ENCODE measurements at places on chromosomes 1 and 21.

DNA sequence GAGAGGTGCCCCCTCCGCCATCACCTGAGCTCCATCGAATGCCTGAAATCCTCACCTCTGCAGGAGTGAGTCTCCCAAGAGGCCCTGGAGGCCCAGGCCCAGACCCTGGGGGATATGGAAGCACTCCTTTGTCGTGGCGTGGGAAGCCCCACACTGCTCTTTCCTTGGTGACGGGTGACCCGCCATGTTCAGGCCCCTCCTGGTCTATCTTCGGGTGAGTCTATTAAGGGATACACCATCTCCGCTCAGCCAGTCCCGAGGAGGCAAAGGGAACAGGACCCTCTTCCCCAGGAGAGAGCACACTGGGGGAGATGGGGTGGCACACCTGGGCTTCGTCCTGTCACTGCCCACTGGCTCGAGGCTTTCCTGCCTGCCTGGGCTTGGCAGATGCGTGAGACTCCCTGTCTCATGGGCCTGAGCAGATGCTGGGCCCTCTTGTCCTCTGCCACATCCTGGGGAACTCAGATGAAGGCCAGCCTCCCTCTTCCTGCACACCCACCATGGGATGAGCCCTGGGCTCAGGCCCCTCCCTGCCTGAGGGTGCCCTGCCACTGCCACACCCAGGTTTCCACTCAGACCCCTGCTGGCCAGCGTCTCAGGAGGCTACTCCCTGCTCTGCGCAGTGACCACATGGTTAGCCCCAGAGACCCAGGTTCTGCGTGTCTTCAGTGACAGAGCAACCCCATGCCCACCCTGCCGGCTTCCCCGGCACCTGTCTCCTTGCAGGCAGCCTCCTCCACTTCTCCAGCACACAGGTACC lies 3.8 kb upstream of the NPHP4 start:
- DNase-seq, result no peak

DNA sequence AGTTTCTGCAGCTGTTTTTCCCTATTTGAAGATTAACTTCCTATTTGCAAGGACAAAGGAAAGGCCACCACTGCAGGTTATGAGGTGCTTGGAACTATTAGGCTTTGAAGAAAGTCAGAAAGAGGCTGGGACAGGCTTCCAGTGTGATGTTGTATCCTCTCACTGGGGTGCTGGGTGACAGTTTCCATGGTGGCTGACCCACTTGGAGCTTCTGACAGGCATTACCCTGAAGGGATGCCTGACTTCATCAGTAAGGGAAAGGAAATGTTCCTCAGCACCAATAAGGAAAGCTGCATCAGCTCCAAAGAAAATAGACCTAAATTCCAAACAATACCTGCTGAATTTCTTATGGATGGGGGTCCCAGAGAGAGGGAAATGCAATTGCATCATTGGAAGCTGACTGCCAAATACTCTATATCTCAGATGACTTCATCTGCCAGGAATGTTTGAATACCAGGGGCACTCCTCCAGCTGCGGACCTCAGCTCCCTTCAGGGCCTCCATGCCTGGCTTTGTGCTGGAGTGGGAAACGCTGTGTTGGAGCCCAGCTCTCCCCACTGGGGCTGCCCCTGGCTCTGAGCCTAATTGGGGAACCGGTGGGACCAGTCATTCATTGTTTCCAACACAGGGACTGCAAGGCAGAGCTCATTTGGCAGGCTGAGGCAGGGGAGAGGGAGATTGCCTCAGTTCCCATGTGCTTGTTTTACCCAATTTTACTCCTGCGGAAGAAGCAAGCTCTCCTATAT lies 76.6 kb downstream of the RGL1 start:
- DNase-seq, result peak; percentile 66

- DNase-seq, result no peak
Observed at GRCh38 chr1:173865468-173866164, 2.2 kb downstream of the GAS5 start.

DNA sequence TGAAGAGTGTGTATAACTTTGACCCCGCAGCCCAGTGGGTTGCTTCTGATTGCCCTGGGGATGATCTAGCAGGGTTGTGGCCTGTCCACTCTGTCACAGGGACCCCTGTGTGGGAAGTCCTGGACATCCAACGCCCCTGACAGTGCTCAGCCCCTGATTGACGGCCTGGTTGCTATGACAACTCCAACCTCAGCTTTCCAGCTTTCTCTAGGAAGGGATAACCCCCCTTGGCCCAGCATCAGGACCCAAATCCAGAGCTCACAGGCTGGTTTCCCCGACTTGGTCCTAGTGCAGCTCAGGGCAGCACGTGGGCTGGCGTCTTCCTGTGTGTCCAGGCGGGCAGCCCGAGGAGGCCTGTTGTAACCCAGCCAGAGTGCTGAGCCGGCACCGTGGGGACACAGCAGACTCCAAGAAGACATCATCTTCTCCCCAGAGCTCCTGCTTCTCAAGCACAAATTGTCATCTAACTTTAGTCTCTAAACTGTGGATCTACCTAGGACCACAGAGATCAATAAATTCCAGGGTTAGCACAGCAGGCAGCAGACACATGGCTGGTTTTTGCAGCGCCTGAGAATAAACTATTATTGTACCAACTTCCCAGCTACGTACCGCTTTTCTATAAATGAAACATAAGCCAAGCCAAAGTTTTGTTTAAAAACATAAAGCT lies 18.9 kb upstream of the PDXK start:
- no peak for DNase-seq

GRCh38 chr1:3522564-3523265 lies 68.2 kb downstream of the ARHGEF16 start:
- DNase-seq, result no peak

DNA sequence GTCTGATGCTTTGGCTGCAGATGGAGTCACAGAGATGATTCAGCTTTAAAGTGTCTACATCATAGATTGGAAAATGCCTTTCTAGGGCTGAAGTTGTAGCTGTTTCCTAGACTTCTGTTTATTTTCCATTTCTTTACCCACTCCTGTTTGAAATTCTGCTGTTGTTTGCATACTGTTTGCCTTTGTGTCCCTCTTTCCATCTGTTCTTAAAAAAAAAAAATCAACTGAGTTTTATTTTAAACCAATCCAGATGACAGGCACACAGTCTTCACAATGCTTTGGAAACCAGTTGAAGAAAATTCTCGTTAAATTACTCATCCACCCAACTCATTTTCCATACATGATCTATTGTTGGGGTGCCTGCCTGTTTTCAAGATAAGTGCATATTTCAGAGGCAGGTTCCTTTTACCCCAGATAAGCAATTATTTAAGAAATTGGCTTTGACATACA lies 245.9 kb downstream of the DISC1 start:
- no peak for DNase-seq

GRCh38 chr1:246537441-246537840 lies 28.6 kb downstream of the TFB2M start:
- DNase-seq, result no peak

DNA sequence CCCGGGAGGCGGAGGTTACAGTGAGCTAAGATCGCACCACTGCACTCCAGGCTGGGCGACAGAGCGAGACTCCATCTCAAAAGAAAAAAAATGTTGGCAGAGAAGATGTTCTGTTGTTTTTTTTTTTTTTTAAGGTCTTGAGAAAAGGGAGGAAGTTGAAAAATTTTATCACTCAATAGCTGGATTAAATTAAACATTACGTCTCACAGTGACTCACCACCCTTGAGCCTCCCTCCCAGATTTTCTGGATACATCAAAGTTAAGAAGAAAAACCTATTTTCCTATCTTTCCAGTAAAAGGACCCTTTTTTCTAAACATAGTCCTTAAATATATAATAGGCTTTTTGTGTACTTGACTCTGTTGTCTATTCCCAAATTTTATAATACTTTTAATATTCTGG lies 35.5 kb downstream of the IFNAR1 start:
- DNase-seq, result no peak

DNA sequence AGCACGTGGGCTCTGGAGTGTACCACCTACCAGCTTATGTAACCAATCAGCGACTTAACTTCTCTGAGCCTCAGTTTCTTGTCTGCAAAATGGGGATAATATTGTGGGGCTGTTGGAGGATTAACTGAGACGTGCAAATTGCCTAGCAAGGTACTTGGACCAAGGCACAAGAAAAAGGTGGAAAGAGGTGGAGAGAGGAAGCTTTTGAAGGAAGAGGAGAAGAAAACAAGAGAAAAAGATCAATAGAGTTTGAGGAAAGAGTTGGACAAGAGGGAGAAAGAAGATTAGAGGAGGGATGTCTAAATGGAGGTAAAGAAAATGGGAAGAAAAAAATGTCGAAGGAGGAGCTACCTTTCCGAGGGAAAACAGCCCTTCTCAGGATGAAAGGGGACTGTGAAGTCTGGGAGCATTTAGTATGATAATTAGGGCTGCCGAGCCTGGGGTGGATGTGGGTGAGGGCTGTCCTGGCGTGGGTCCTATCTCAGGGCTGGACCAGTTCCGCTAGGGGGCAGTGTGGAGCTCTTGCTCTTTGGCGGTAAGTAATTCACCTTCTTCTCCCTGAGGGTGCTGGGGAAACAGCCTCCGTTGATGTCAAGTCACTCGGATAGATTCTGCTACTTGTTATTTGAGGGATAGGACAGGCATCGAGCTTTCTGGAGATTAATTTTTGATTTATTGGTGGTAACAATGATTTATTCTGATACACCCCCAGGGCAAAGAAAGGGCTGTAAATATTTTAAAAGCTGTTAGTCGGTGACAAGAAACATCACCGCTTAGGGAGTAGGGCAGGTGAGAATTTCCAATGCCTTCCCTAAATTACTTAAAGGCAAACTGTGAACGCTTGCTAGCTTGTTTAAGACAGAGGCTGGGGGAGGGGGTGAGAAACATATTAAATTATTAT lies 79.0 kb upstream of the NFASC start:
- no peak for DNase-seq

GRCh38 chr1:220451532-220451931 lies 76.4 kb upstream of the MARK1 start:
- no peak for DNase-seq

DNA sequence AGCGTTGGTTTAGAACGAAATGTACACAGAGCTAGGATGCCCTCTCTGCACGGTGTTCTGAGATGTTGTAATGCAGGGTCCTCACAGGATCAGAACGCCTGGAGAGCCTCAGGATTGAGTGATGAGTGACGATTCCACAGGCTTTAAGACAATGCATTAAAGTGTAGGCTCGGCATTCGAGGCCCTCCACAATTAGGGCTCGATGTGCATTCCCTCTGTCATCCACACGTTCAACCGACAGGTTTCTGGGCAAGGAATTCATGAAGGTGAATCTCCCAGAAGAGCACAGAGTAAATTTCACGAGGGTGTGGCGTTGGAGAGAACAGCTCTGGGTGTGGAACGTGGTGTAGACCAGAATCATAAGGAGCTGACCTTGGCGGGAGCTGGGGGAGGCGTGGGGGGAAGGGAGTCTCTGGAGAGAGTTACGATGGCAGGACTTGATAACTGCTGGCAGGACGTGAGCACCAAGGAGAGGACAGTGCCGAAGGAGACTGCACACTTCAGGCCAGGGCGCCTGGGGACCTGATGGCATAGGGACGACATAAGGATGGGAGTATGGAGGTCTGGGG lies 51.0 kb upstream of the EFHD2 start:
- no peak for DNase-seq

GRCh38 chr1:94768036-94768435 lies 52.1 kb upstream of the SLC44A3 start:
- no peak for DNase-seq

DNA sequence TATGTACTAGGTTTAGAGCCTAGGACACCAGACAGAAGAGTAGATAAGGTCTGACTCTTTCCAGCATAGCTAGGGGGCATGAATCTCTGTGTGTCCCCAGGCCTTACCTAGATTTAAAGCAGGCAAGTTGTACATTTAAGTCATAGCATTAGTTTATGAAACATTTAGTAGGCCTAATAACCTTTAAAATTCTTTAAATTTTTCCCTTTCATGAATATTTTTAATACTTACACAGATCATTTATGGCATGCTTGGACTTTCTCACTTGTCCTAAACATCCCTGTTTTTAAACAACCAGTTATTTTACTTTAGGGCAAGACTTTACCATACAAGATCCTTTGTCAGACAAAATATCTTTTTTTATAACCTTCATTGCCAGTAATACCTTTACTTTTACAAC lies 258.4 kb upstream of the ZRANB2 start:
- DNase-seq, result no peak

DNA sequence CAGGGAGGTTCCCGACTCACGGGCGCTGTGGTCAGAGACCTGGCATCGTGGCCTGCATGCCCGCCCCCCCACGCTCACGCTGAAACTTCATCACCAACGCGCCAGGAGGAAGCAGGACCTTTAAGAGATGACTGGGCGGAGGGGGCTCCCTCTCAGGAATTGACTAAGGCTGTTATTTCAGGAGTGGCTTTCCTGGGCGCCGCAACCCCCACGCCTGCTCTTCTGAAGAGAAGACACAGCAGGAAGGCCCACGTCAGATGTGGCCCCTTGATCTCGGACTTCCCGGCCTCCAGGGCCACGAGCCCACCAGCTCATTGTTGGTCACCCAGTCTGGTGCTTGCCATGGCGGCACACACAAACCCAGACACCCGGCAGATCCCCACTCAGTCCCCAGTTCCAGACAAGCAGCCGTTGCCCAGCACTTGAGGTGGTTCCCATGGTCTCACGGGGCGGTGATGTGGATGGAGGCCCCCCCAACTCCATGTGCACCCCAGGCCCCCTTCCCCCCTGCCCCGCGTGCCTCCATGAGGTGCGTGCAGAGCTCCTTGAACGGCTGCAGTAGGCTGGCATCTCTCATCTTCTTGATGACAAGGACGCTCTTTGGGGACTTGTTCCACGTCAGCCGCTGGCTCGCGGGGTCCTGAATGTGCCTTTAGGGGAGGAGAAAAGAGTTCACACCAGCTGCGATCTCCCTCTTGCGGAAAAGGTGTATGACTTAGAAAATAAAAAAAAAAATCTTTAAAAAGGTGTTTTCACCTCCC lies 21.4 kb downstream of the NADK start:
- DNase-seq, result no peak

DNA sequence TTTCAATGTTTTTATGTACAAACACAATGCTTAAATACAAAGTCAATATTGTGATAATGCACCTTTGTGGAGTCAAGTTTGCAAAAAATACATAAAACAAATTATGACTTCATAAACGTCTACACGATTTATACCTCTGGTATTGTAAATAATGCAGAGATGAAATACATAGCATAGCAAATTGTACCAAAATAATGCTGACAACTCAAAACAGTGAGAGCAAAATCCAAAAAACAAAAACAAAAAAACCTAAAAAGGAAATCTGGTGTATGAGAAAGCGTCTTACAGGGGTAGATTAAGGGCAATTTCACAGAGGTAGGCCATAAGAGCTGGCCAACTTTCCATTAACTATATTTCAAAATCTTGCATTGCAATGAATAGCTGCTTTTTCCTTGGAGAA lies 161.5 kb upstream of the LRRC7 start:
- DNase-seq, result no peak

DNA sequence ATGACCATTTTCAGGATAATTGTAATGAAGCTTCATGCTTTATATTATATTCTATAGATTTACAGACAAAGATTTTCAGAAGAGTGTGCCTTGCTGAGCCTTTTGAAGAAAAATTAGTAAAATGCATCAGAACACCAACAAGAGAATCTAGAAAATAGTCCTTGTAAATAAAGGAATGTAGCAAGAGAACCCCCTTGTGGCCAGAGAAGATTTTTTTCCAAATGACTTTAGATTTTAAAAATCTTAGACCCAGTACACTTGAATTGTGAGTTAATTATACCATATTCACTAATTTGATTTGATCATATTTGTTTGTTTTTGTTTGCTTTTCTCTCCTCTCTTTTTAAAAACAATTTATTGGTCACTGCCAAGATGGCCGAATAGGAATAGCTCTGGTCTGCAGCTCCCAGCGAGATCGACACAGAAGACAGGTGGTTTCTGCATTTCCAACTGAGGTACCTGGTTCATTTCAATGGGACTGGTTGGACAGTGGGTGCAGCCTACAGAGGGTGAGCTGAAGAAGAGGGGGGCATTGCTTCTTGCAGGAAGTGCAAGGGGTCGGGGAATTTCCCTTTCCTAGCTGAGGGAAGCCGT lies 12.8 kb upstream of the IFI44L start:
- DNase-seq, result no peak

All from hypothalamus (tissue), 51 donors.